ENCODE measurements at places on chromosomes 7 and 10. TPM values are rescaled to one million over a fixed set of nuclear protein-coding genes. Genes with fewer than 3 reads are reported as not detected.
A peak's percentile ranks its signal among the peaks of the same experiment; 100 is the strongest.

Gene TMEM213
- total RNA-seq: not detected

- DNase-seq: no peak
Observed at GRCh38 chr7:139361523-139361922, 1.8 kb downstream of the LUC7L2 start.

GRCh38 chr7:137798073-137798763 lies 48.6 kb downstream of the DGKI start:
- no peak for DNase-seq

Gene TMEM139
- total RNA-seq: 9.2 TPM

Gene CUL1
- 49.2 TPM for total RNA-seq

Gene CDC123
- total RNA-seq: 114 TPM

- DNase-seq: peak; percentile 51
Observed at GRCh38 chr10:17729630-17730029, 22.4 kb upstream of the TMEM236 start.

GRCh38 chr7:121140790-121141189 lies 152.3 kb downstream of the CPED1 start:
- DNase-seq: no peak
